ENCODE measurements at places on chromosomes 6 and 20.

GRCh38 chr20:47419953-47420514 is 63.5 kb upstream of the ZMYND8 start:
- no peak for DNase-seq

DNA sequence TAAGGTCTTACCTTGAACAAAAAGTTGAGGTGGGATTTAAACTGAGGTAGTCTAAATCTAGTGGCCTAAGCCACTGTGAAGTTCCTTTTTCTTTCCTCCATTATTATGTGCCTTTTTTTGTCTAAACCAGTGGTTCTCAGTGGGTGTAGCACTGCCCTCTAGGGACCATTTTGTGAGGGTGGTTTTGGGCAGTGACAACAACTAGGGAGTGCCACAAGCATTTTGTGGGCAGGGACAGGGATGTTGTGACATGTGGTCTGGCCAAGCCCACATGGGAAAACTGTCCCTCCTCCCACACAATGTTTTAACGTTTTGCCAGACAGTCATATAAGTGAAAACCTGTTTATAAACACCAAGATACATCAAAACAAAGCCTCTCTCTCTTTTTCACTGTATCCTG is 899.4 kb upstream of the FLRT3 start:
- peak; percentile 46 for DNase-seq

DNA sequence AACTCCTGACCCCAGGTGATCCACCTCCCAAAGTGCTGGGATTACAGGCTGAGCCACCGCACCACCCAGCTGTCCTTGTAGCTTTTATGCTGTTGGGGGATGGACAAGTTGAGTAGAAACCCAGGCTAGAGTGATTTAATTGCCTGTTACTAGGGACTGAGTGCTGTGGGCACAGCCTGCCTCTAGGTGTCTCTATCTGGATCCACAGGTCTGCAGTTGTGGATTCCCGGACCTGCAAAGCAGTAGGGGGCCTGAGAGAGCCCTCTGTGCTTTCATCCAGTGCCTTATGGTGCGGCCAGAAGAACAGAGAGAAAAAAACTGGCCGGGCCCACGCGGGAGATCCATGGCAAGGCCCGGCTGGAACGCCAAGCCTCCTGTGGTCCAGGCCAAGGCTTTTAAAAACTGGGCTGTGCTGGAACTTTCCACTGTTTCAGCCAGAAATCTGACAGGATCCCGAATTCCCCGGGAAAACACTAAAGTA is 5.2 kb downstream of the SIRPA start:
- DNase-seq: peak; percentile 37

GRCh38 chr20:9156529-9157280 is 87.8 kb downstream of the PLCB4 start:
- DNase-seq: no peak

DNA sequence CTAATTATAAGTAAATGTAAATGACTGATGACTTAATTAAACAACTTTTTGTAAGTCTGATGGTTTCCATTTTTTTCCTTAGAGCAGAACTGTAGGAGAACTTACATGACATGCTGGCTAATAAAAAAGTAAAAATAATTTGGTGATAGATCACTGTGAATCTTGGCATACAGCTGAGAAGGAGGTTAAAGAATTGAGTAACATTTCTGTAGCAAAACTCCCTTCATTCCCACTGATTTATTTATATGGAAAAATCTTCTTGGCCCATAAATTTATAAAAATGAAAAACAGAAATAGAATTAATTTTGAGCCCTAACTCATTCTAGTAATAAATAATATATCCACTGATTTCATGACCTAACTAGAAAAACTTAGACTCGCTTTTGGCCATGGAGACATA is 48.1 kb downstream of the SLC22A3 start:
- DNase-seq: no peak

DNA sequence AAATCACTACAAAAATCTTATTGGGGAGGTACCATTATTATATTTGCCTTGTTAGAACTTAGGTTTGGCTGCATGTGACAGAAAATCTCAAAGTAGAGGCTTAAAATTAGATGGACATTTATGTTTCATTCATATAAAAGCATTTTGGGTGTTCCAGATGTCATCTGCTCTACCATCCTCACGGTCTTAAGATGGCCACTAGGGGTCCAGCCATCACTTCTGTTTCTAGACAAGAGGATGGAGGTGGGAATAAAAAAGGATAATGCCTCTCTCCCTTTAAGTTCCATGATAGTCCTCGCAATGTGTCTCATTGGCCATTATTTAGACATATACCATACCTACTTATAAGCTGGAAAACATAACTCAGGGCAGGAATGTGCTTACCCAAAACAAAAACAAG is 929.5 kb downstream of the KIF16B start:
- no peak for DNase-seq

DNA sequence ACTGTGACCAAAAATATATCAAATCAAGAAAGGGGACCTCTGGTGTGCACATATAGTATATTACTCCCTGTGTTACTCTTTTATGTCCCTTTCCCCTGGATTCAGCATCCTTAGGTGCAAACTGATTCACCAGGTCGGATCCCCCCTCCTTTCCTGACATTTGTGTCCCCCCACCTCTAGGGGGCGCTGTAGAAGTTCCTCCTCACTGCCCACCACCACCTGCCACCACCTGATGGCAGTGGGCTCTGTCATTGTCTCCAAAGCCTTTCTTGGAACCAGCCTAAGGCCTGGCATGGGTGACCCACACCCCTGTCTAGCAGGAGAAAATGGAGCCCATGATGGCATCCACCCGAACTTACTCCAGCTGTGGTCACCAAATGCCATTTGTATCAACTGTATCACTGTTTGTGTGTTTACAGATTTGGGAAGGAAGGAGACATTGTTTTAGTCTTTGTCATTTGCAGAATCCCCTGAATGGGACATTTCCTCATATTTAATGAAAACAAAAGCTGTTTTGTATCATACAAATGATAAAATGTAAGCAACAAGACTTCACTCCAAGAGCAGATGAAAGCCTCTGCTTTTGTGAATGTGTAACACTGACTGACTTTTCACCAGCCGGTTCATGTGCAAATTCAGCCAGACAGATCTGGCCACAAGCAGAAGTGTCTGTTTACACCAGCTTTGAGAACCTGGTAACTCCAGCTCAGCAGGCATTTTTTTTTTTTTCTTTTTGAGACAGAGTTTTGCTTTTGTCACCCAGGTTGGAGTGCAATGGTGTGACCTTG is 66.2 kb downstream of the ARMC2 start:
- no peak for DNase-seq

DNA sequence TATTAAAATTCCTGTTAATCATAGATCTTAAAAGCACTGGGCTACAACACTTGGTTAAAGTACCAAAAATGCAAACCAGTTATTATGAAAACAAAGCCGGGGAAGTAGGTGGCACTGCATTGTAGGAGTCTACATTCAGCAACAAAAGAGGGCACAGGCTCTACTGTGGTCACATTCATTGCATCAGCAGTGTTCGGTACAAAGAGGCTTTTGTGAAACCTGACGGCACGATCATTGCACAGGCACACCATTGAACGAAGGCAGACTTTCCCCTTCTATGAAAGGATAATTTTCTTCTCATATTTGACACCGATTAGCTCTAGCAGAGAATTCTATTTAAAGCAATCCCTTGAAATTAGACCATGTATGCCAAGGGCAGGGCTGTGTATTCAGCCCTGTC is 44.6 kb upstream of the AGPAT4 start:
- DNase-seq: no peak

DNA sequence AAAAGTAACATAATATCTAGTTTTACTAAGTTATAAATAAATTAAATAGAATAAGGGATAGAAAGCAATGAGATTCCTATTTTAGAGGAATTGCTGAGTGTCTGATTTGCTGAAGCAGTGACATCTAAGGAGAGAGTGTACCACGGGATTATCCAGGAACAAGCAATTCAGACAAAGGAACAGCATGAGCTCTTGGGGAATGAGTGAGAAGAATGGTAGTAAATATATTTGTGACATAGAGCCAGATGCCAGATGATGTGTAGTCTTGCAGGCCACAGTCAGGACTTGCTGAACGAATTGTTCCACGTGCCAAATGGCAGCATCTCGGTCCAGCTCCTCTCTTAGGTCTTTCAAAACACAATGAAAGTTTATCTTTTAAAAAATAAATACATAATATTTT is 339.2 kb downstream of the TENT5A start:
- no peak for DNase-seq

GRCh38 chr20:56245761-56246160 is 2.8 kb upstream of the MC3R start:
- DNase-seq: no peak

GRCh38 chr6:36049582-36049981 is 22.0 kb downstream of the MAPK14 start:
- no peak for DNase-seq

DNA sequence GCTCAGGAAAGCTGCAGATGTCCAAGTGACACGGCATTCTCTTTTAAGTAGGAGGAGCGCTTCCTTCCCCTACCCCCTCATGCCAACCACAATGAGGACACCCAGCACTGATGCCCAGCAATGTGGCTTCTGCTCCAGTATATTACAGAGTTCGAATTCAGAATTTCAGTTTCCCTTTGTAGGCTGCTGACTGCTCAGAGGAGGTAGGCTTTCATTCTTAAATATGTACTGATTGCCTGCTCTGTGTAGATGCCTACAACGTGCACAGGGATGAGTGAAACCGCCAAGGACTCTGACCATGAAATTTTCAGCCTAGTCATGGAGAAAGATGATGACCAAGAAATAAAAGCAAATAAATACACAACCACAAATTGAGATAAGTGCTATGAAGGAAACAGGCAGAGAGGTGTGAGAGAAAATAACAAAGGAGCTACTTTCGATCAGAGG is 50.9 kb upstream of the TNFAIP3 start:
- DNase-seq: no peak

DNA sequence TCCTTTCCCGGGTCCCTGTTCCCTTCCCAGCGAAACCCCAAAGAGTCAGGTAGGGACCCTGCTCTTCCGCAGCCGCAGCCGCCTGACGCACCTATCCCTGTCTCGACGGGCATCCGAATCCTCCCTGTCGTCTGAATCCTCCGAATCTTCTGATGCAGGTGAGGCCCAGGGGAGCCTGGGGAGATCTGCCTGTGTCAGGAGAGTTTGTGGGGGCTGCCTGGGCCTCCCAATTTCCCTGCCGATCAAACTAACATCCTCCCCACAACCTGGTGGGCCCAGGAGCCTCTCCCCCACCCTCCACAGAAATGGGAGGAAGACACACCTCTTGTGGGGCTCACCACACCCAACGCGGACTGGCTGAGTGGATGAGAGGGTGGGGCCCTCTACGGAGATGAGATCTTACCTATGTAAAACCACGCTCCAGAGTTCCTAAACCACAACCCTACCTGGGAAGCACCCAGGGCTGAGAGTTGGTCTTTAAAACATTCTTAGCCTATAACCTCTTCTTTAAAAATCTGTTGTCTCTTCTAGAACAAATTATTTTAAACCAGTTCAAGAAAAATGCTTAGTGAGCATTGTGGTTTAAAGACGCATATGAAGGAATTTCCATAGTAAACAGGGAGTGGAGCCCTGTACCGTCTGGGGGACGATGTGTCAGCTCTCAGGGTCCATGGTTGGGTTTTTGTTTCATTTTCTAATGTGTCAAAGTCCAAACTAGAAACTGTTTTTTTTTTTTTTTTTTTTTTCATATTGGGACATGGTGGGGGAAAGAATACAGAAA is 1.7 kb downstream of the CDC25B start:
- no peak for DNase-seq

DNA sequence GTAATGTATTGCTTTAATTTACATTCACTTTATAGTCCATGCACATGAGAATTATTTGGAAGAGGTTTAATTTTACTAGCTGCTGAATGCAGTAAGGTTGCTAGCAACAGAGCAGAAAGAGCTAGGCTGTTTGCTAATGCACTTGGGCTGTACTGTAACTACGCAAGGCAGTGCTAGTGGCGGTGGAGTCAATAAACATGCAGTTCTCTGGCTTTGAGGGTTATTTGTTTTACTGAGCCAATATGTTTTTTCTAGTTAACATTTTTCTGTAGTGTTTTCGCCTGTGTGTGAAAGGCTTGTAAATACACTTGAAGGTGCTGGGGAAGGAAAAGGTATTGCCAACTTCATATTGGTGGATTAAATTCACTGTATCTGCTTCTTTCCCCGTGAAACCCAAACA is 112.8 kb downstream of the BTBD3 start:
- DNase-seq: no peak

GRCh38 chr6:107750176-107750797 is 73.8 kb downstream of the SCML4 start:
- no peak for DNase-seq

- DNase-seq: no peak
Observed at GRCh38 chr6:72418495-72418894, 203.4 kb upstream of the KCNQ5 start.

DNA sequence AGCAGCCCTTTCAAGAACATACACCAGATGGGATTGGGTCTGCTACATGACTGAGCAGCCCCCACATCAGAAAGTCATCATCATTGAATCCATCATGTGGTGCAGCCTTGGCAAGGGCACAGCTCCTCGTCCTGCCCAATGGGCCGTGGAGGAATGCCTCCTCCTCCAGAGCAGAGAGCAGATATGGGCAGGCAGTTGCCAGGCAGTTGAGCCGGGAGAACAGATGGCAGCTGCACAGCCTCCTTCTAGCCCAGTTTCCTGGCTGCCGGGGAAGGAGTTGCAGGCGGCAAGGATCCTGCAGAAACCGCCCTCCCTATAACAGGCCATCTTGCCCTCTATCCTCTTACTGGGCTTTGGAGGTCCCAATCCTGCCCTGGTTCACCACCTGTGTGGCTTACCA is 11.9 kb upstream of the ZFAND3 start:
- DNase-seq: peak; percentile 99

- no peak for DNase-seq
Observed at GRCh38 chr6:166707045-166707444, 80.0 kb upstream of the RPS6KA2 start.

GRCh38 chr6:170189236-170189635 is 101.6 kb downstream of the DLL1 start:
- no peak for DNase-seq

GRCh38 chr20:3785240-3786125 is 1.1 kb downstream of the CENPB start:
- DNase-seq: no peak

GRCh38 chr20:34180460-34181120 is 60.6 kb upstream of the ASIP start:
- no peak for DNase-seq

- DNase-seq: no peak
Observed at GRCh38 chr6:38852215-38852614, 137.1 kb downstream of the DNAH8 start.

DNA sequence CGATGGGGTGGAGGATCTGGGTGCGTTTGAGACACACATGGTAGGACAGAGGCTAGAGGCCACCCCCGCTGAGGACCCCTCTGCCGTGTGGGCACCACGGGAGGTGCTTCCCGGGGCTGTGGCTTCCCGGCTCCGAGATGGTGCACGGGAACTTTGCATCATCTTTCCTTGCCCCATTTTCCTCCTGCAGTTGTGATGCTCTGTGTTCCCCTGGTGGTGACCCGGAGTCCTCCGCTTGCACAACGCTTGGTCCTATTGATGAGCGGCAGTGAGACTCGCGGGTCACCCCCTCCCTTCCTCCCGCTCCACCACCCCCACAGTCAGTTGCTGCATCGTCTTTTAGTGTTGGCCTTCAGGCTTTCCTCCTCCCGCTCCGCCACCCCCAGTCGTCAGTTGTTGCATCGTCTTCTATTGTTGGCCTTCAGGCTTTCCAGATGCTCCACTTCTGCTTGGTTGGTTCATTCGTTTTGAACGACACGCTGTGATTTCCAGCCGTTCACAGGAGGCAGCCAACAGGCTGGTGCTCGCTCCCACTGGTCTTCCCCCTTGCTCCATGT is 37.3 kb downstream of the PYGB start:
- DNase-seq: no peak

Data from NCI-H446 treated with DMSO at 0.1 percent for 48 hours (cell line).